ENCODE measurements at places on chromosomes 4 and X.

- DNase-seq: no peak
Observed at GRCh38 chr4:20618731-20619130, 81.5 kb upstream of the PACRGL start.

DNA sequence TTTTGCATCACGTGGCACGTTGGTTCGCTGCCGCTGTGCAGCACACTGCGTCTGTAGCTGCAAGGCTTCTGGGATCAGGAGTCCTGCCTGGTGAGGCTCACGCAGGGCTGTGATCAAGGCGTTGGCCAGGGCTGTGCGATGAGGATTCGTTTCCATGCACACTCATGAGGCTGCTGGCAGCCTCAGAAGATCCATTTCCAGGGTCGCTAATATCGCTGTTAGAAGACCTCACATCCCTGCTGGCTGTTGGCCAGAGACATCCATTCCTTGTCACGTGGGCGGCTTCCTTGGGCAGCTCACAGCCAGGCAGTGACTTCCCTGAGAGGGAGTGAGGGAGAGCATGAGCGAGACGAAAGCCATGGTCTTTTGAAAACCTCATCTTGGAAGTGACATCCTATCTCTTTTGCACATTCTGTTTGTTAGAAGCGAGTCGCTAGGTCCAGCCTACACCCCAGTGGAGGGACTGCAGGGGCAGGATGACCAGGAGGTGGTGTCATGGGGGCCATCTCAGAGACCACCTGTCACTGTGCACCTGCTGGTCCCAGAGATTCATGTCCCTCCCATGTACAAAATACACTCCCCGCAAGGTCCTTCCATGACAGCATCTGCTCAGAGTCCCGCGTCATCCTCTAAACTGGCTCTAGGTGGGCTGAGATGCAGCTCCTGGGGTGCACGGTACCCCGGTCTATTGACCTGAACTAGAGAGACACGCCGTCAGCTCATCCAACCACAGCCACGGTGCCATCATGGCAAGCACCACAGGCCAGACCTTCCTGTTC is 12.2 kb downstream of the RGS12 start:
- DNase-seq: no peak

DNA sequence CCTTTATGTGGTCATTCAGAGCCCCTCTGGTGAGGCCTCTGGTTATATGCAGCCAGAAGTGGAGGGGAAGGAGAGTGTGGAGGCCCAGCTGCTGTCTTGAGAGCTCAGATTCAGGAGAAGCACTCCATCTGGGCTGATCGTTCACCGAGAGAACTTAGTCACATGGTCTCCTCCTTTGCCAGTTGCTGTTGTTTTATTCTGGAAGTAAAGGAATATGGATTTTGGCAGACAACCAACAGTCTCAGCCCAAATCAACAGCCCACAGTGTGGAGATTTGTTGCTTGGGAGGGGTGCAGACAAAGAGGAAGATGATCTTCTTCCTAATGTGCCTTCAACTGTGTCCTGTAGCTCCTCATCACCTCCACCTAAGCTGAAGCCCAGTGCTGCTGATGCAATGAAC is 355.4 kb downstream of the ANK2 start:
- DNase-seq: no peak

DNA sequence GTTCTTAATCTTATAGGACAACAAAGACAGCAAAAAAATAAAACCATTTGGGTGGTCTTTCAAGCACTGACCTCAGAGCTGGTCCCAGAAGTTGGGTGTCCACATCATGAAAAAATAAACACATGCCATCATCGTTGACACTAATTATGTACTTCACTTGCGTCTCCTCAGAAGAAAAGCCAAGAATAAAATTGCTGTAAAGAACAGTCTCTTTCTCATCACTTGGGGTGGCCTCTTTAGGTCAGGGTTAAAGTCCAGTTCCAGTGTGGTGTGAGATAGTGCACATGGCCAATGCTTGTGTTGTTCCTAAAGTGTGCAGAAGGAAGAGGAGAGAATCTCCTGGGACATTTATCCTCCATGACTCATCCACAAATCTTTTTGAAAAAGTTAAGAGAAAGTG is 49.5 kb upstream of the IBSP start:
- no peak for DNase-seq

GRCh38 chr4:122602277-122603142 is 18.4 kb downstream of the IL21 start:
- no peak for DNase-seq

DNA sequence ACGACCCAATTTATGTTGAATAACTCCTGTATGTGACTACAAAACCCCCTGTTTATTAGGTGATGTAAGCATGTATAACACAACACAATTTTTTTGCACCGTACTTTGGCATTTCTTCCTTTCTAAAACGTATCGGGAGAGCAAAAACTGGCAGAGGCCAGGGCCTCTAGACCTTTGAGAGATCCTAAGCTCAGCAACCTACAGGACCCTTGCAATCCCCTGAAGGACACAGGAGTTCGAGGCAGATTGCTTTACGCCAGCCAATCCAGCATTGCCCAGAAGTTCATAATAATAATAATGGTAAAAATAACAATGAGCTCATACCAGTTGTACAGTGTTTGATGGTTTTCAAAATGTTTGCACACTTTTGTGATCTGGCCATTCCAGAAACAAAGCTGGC is 7.7 kb downstream of the NKX3-2 start:
- DNase-seq: no peak

DNA sequence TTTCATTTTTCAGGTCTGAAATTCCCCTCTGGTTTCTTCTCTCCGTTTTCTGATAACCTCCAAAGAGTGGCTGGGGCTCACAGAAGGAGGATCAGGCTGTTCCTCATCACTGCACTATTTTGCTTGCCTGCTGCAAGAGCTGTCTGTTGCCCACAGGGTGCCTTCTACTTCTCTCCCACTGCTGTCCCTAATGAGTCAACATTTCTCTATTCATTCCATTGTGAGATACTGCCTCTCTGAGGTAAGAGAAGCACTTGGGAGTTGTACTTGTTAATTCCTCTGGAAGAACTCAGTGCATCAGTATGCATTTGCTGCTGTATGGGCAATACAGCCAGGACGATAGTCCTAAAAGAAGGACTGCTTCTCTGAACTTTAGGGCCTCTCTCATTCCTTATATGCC is 34.8 kb downstream of the CT47B1 start:
- no peak for DNase-seq

GRCh38 chrX:8820910-8821527 is 19.8 kb upstream of the FAM9A start:
- DNase-seq: no peak

GRCh38 chr4:12770351-12770750 is 713.8 kb downstream of the RAB28 start:
- DNase-seq: peak; percentile 34

DNA sequence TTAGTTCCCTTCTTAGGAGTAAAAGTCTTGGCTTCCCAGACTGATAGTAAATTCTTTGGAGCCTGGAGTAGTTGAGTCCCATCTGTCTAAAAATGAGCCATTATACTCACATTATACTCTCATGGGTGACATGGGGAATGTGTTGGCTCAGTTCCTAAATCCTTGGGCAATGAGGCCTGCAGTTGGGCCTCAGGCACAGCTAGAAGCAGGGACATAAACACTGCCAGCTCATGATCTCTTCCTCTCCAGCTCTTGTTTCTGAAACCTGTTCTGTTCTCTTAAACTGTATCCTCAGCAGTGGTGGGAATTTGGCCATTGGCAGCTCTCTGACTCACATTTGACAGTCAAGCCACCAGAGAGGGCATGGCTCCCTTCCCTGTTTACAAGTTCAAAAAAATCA is 212.5 kb downstream of the SPATA18 start:
- DNase-seq: no peak

- DNase-seq: no peak
Observed at GRCh38 chr4:83387012-83387411, 52.4 kb upstream of the HPSE start.

- no peak for DNase-seq
Observed at GRCh38 chr4:148944136-148944838, 502.1 kb upstream of the NR3C2 start.

- no peak for DNase-seq
Observed at GRCh38 chr4:185255868-185256267, 46.5 kb downstream of the SNX25 start.

DNA sequence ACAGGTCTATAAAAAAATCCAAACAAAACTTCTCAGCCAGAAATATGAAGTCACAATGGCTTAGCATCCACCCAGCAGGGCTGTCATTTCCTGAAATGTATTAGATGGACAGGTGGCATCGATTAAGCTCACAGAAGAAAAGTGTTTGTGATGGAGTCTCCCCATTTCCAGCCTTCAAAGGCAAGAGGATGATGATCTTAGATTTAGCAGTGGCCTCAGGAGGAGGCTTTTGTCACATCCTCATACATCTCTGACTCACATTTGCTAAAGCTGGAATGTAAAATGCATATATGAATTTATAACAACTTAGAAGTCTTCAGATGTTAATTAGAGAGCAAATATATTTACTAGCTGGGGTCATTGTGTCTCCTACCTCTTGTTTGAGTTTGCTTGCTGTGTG is 441.9 kb downstream of the SPRY1 start:
- DNase-seq: no peak

DNA sequence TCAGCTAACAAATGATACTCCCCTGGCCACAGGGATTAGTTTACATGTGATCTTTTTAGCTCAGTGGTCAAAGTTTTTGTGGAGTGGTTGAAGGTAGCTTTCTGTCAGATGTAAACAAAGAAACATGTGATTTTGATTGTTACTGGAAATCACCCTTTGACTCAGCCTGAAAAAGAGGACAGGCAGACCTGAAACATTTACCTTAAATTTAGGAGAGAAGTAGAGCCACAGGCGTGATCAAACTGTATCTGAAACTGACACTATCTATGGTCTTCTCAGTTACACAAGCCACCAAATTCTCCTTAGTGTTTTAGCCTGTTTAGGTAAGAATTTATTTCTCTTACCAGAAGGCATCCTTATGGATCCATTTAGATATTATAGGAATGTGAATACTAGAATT is 136.7 kb downstream of the CBLL2 start:
- DNase-seq: no peak

- DNase-seq: no peak
Observed at GRCh38 chrX:111100191-111100590, 4.2 kb downstream of the PAK3 start.

DNA sequence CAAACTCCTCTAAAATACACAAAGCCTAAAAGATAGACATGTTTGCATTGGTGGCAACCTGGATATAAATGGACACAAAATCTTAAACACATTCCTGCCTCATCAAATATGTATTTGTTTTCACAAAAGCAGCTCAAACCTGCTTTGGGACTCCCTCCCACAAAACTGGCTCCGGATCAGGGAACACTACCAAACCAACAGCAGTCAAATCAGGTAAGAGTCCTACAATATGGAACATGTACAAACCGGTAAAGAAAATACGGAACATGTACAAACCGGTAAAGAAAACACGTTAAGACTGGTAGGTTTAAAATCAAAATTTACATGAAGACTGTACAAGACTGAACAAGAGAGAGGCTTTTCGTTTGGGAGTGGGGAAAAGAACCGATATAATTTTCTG is 4.3 kb downstream of the AMTN start:
- no peak for DNase-seq

DNA sequence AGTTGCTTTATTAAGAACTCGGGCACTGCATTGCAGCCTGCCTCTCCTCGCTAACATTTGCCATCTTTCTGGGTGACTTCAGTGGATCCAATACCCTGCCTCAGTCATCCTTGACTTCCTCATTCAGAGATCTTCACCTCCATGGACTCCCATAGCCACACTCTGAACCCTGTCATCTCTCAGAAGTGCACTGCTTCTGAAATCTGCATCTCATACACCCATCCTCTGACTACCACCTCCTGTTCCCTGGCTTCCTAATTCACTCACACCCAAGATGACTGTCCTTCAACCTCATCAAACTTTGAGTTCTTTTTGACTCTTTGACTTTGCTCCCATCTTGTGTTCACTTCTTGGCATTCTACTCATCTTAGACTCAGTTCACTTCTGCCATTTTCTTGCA is 25.3 kb upstream of the CYBB start:
- DNase-seq: no peak

GRCh38 chr4:138114434-138114833 is 127.7 kb downstream of the SLC7A11 start:
- no peak for DNase-seq

DNA sequence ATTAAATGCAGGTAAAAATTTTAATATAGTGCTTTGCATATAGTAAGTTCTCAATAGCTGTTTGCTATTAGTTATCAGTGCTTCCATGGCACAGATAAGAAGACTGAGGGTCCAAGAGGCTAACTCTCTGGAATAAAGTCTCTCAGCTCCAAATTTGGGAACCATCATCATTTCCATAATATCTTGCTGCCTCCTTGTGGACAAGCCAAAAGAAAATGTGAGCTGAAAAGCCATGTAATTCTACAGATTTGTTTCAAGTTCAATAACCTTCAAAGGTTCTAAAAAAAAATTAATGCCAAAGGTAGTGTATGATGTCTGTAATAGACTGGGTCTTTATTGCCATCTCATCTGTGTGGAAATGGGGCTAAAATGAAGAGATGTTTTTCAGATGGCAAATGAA is 136.9 kb upstream of the VCX start:
- DNase-seq: peak; percentile 9

GRCh38 chrX:75229774-75230173 is 44.1 kb upstream of the UPRT start:
- DNase-seq: no peak

GRCh38 chr4:30720021-30720660 is at the start of gene PCDH7:
Gene PCDH7 (plus strand): TSS chr4:30720369. CDS start chr4:30721423, 1,054 bp downstream.
- DNase-seq: no peak

GRCh38 chrX:101347859-101348451 is 587 bp downstream of the TIMM8A start:
- no peak for DNase-seq

GRCh38 chr4:1693131-1693896 is 9.2 kb upstream of the FAM53A start:
- DNase-seq: no peak

GRCh38 chr4:141065872-141066271 is 67.4 kb downstream of the RNF150 start:
- no peak for DNase-seq

DNA sequence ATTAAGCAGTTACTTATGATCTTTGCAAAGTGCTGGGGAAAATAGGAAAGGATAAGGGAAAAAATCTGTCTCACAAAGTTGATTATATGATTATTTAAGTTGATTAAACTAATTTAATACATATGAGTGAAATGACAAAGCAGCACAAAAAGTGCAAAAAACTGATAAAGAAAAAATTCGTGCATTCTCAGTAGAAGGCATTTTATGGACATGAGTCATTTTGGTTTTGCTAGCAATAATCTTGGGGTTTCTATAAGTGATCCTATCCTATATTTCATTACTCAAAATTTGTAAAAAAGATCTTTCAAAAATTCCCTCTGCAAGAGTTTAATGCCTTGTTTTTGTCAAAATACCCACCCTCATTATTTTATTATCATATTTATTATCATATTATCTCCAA is 224.2 kb upstream of the ANXA10 start:
- no peak for DNase-seq

- DNase-seq: no peak
Observed at GRCh38 chr4:127251423-127251822, 381.3 kb upstream of the INTU start.

GRCh38 chr4:31338000-31338399 is 617.8 kb downstream of the PCDH7 start:
- no peak for DNase-seq

- DNase-seq: no peak
Observed at GRCh38 chr4:55323375-55323774, 22.7 kb upstream of the SRD5A3 start.

Measured in DMS153 (cell line).